ENCODE measurements at places on chromosomes 5 and 9.
A peak's percentile ranks its signal among the peaks of the same experiment; 100 is the strongest.

- no peak for DNase-seq
These were observed 52.9 kb upstream of the APC start for GRCh38 chr5:112684737-112685136.

DNA sequence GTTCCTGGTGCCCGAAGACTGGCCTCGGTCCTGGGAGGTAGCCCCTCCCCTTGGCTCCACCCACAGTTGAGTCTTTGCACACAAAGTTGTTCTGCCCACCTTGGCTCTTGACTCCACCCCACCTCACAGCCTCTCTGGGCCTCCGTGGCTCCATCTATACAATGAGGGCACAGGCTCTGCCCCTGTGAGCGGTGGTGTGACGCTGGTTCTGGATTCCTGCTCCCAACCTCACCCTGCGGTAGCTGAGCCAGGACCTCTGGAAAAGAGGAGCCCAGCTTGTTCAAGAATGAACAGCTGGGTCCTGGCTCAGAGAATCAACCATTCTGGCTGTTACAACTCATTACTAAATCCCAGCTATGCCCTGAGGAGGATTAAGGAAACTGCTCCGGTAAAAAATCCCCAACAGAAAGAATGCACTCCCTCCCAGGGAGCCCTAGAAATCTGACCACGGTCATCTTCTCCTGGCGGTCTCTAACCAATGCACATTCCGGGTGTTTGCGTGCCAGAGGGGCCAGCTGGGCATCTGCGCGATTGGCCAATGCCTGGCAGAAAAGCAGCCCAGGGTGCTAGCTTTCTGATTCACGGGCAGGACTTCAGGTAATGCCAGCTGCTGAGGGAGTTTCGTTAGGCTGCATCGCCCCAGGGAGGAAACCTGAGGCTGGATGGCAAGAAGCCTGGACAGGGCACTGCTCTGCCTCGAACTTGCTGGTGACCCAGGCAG, 9.9 kb upstream of the GRHPR start:
- DNase-seq, result no peak

- no peak for DNase-seq
These were observed 28.0 kb upstream of the GRAMD2B start for GRCh38 chr5:126395198-126395597.

- DNase-seq, result no peak
These were observed 67.1 kb upstream of the SNX2 start for GRCh38 chr5:122707796-122708195.

DNA sequence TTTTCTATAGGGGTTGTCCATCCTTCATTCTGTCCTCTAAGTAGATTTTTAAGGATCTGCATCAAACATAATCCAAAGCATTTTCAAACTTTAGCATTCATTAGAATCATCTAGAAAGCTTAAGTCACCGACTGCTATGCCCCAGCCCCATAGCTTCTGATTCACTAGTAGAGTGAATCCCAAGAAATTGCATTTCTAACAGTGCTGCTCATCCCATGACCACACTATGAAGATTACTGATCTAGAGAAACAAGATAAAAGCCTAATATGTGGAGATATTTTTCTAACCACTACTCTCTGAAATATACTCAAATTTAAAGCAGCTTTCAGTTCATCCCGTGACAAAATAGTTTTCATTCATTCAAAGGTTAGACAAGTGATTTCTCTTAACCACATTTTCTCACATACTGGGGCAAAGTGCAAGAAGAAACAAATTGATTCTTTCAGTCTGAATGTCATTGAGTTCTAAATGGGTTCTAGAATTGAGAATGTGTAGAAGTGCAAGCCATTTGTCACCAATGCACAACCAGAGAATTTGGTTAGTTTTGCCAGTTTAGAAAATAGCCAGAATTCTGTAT, 286.9 kb upstream of the CD180 start:
- no peak for DNase-seq

GRCh38 chr9:127898433-127899127, 823 bp downstream of the ST6GALNAC6 start:
- no peak for DNase-seq

- no peak for DNase-seq
These were observed 10.5 kb upstream of the EPB41L4B start for GRCh38 chr9:109331353-109331752.

DNA sequence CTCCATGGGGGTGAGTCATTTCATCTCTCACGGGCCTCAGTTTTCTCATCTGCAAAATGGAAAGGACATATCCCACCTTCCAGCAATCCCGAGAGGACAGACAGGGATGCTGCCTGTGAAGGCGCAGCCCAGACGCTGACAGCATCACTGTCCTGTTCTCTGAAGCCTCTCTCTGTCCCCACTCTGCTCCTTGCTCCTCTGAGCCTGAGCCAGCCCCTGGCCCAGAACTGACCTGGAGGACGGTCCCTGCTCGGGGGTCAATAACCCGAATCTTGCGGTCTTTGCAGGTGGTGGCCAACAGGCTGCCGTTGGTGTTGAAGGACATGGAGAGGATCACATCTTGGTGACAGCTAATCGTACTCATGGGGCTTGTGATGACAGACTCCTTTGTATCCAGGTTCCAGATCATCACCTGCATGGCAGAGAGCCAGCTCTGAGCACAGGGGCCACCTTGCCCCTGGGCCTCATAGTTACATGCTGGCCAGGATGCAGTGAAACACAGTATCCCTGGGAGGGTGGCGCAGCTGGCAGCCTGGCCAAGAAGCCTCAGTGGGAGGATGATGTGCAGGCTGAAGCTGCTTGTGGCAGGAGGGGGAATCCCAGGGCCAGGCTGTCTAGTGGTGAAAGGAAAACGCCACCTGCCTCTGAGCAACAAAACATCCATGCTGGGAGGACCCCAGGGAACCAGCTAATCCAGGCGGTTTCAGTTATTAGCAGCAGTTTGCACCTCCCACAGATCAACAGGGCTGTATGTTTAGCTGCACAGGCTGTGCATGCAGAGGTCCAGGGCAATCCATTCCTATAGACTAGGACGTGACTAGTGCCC, 14.0 kb upstream of the TRIM14 start:
- no peak for DNase-seq

DNA sequence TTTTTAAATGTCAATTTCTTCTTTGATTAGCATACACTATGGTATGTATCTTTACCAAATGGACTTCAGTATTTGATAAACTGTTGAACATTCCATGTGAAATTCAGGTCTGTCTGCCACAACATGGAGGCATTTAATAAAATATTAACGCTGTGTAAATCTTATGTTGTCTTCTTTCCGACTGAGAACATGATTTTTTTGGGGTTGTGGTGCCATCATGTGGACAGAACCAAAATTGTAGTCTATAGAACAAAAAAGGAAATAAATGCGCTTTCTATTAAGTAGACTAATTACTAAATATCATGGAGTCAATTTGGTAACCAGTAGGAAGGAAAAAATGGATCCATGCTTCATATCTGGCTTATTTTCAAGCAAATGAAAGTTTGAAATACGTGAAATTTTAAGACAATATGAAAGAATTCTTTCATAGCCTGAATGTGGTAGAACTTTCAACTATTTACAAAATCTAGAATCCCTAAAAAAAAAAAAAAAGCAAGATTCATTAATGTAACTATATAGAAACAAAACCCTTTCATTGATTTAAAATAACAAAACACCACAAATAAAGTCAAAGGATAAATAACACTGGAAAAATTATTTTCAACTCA, 2.8 kb upstream of the PLK2 start:
- DNase-seq, result peak; percentile 54

GRCh38 chr5:131264451-131265099, 722 bp downstream of the CDC42SE2 start:
- peak; percentile 37 for DNase-seq

DNA sequence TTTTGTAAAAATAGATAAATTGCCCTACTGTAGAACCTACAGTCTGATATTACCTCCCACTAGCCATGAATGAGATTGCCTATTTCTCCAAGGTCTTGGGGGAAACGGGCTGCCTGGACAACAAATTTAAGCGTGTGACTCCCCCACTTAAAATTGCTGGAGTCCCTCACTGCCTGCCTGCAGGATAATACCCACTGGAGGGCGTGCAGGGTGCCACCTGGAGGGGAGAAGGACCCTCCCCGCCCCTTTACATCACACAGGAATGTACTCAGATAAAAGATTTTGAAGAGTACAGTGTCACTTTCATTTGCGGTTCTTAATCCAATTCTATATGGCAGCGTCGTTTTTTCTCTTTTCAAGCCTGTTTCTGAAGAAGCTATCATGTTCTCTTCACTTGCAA, 6.2 kb upstream of the TRIM7 start:
- DNase-seq, result no peak

GRCh38 chr9:108262836-108263235, 593.0 kb downstream of the ACTL7B start:
- no peak for DNase-seq

DNA sequence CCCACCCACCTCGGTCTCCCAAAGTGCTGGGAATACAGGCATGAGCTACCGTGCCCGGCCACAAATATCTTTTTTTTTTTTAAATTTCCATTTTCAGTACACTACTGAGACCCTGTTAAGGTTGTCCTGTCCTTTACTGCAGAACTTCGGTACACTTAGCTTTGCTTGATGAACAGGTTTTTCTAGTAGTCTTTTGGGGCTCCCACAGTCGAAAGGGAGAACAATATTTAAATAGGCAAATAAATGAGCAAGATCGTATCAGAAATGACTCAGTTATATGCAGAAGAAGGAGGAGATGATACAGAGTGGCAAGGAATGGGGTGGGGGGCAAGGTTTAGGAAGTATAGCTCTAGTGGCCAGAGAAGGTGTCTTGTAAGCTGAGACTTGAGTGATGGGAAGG, 52.7 kb downstream of the MSX2 start:
- DNase-seq, result no peak

- no peak for DNase-seq
These were observed 1.5 kb downstream of the RASGRF2 start for GRCh38 chr5:80961376-80962281.

GRCh38 chr5:116750631-116751580, 176.3 kb upstream of the SEMA6A start:
- peak; percentile 68 for DNase-seq

DNA sequence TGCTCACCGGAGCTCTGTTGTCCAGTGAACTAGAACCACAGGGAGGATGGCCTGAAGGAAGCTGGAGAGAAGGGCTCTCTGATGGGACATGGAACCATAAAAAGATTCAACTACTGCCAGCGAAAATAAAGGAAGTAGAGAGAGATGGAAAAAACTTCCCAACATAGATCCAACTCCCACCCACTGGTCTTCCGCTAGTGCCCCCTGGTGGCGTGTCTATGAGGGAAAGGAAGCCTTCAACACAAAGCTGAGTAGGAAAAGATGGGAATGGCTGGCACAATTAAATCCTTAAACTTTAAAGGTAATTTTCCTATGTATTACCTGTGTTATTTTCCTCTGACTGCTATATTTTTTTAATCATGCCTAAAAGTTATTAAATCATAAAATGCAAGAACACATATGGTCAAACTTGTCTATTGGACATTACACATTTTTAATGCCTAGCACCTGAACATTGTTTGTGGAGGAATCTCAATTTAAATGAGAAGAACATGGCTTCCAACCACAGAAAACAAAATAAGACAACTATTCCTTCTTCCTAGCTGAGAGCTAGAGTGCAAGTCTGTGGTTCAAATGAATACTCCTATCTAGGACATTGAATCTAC, 51.5 kb downstream of the CEP120 start:
- DNase-seq, result peak; percentile 32

DNA sequence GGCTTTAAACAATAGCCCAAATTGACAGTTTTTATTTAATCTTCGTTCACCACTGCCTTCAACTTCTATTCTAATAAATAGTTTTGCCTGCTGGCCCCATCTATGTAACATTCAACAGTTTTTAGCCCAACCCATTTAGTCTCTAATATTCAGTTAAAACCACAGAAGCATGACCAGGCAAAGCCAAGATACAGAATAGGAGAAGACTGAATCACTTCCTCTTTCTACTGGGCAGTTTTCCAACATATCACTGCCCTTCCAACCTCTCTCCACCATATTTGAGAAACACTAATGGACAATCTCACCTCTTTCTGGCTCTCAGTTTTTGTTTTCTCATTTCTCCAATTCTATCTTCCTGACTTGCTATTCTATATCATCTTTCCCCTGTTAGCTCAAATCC, 352.9 kb downstream of the DNAH5 start:
- no peak for DNase-seq

DNA sequence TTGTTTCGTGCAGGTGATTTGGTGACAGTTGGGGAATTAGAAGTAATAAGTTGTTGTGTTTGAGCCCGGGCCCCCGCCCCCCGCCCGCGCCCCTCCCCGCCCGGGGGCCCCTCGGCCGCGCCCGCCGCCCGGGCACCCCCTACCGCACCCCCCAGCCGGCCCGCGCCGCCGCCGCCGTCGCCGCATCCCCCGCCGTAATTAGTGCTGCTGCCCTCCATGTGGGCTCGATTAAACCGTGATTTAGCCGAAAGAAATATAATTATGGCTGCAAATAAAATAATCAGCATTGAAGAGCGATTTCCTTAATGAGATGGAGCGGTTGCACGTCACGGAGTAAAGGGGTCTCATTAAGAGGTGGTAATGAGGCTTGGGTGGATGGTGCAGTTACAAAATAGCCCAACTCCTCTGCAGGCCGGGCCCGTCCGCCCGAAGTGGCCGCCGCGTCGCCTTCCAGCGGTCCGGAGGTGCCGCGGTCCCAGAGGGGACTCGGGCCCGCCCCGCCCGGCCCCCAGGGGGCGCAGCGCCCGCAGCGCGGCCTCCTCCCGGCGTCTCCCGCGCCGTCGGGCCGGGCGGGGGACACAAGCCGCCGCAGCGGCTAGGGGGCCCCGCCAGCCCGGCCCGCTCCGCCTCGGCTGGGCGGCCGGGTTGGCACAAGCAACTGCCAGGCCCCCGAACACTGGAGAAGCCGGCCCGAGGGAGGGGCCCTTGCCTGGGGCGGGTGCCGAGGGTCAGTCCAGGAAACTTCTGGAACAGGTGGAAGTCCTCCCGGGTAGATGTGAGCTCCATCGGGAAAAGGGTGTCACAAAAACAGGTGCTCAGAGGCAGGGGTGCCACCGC, 6.9 kb upstream of the OTP start:
- no peak for DNase-seq

DNA sequence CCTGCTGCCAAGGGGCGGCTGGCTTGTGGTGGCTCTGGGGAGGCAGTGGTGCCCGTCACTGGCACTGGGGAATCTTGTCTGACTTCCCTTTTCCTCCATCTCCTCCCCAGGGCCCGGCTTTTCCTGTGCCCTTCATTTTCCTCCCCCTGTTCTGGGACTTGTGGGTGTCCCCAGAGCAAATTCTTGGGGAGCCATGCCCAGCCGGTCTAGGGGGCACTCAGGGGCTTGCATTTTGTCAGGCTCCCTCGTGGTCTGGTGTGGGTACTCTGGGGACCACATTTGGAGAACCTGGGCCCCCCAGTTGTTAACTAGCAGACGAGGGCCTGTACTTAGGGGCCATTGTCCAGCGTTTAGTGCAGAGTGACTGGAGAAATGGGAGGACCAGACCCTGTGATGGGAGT, 105.2 kb upstream of the IER5L start:
- no peak for DNase-seq

- no peak for DNase-seq
These were observed 16.6 kb downstream of the ATOX1 start for GRCh38 chr5:151741678-151742423.

DNA sequence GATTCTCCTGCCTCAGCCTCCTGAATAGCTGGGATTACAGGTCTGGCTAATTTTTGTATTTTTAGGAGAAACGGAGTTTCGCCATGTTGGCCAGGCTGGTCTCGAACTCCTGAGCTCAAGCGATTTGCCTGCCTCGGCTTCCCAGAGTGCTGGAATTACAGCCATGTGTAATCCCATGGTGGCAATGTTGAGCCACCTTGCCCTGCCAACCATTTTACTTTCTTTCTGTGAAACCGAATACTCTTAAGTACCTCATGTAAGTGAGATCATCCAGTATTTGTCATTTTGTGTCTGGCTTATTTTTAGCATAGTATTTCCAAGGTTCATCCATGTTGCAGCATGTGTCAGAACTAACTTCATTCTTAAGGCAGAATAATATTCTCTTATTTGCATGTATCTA, 8.2 kb downstream of the PRRC2B start:
- DNase-seq, result no peak
